ENCODE measurements at places on chromosomes 6 and 20. TPM values are rescaled to one million over a fixed set of nuclear protein-coding genes. Genes with fewer than 3 reads are reported as not detected.

Gene TFAP2C
- total RNA-seq, result 30.8 TPM

Gene CCN6
- total RNA-seq, result not detected

Gene TOX2
- 1.2 TPM for total RNA-seq

Gene CNBD2
- 3.7 TPM for total RNA-seq

Gene BMP2
- 3.5 TPM for total RNA-seq

Gene GUCA1A
- not detected for total RNA-seq

GRCh38 chr6:56916849-56917551, 37.9 kb upstream of the BEND6 start:
- no peak for ATAC-seq

GRCh38 chr6:143783077-143783476, 60.1 kb upstream of the LTV1 start:
- no peak for ATAC-seq

GRCh38 chr6:3285049-3285639, 26.4 kb downstream of the PSMG4 start:
- ATAC-seq, result no peak

GRCh38 chr20:13384132-13384531, 163.1 kb downstream of the ISM1 start:
- no peak for ATAC-seq

DNA sequence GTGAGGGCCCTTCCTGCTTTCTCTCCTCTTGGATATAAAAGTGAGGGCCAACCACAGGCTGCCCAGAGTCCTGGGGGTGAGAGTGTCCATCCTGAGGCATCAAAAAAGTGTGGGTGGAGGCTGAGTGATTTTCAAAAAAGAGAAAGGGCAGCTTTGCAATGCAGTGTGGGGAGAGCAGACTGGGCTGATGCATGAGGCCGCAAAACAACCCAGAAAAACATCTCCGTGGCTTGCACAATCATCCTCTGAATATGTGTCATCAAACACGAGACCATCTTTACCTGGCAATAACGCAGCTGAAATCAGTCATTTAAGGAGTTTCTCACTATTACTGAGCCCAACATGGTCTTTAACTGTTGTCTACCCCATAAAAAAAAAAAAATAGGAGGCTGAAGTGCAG, 191.2 kb upstream of the SOX4 start:
- ATAC-seq, result no peak

DNA sequence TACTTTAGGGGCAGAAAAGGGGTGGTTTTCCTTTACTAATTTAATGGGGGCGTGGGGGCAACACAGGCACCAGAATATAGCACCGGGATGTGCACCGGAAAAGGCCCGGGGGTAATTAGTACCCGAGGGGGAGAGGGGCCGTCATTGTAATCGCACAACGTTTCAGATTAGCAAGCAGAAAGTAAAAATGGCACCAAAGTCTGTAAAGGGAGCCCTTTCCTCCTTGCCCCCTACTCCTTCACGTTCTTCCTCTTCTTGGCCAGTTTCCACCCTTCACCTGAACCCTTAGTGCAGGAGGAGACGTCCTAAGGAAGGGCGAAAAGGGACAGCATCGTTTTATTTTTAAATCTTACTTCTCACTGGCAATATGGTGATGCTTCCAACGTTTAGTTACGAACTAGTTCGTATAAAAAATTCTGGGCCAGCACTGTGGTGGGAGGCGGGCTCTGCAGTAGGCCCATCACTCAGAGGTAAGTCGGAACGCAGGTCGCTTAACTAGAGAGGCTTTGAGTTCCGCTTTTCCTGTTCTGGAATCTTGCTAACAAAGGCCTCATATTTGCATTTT, 742 bp upstream of the CEP85L start:
- ATAC-seq, result no peak

DNA sequence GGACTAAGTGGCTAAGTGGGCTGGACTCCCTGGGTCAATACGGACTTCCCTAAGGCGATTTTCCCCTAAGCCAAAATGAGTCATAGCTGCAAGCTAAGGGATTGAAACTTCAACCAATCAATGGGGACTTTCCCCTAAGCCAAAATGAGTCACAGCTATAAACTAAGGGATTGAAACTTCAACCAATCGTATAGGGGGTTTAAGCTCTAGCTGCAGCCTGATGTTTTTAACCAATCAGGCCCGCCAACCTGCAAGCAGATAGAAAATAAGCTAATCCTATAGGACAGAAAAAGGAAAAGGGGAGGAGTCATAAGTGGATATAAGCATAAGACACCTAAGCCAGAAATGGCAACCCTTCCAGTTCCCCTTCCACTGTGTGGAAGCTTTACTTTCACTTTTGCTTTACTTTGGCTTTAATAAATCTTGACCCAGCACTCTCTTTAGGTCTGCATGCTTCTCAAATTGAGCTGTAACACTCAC, 655.0 kb upstream of the HS3ST5 start:
- no peak for ATAC-seq

DNA sequence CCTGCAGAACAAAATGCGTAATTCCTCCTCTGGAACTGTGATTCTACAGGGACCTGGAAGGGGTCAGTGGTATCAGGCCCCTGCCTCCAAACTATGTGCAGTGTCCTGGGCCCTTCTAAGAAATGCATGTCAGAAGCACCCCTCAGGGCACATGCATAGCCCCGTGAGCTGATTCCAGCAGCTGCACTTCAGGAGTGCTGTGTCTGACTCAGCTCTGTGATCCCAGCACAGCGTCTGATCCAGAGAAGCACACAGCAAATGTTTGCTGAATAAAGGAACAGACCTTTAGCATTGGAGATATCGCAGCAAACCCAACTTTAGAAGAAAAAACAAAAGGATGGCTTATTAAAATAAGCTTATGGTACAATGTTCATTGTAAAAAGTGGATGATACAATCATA, 15.8 kb upstream of the MAFB start:
- no peak for ATAC-seq

DNA sequence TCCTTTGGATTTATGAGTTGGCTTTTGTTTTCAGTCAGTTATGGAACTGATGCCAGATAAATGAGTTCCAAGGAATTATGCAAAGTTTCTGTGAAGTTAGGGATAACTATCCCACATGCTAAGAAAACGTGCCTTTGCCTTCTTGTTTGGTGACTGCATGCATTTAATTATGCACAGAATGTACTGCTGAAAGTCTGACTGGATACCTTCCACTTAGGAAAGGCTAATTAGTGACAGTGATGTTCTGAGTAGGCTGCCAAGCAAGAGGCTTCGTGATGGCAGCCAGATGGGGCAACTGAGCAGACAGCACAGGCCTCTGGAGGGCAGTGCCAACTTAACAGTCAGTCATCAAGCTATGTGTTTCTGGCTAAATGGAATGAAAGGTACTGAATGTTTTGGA, 289.9 kb downstream of the CD109 start:
- ATAC-seq, result no peak

- no peak for ATAC-seq
Observed at GRCh38 chr6:82506526-82506925, 142.9 kb downstream of the TPBG start.

DNA sequence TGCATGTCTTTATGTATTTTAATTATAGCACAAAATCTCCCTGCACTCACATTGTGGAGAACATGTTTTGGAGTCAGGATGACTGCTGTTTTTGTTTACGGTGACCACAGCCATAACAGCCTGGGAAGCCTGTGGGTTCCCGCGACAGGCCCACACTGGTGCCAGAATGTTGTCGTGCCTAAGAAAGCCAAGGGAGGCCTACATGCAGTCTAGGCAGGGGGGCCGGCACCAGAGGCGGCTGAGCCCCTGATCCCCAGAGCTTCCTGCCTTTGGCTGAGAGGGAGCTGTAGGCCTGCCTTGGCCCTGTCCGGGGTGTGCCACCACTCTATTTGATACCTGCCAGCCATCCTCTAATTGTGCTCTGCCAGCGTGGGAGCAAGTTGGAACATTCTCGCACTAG, 46.7 kb downstream of the TBC1D7 start:
- ATAC-seq, result no peak

DNA sequence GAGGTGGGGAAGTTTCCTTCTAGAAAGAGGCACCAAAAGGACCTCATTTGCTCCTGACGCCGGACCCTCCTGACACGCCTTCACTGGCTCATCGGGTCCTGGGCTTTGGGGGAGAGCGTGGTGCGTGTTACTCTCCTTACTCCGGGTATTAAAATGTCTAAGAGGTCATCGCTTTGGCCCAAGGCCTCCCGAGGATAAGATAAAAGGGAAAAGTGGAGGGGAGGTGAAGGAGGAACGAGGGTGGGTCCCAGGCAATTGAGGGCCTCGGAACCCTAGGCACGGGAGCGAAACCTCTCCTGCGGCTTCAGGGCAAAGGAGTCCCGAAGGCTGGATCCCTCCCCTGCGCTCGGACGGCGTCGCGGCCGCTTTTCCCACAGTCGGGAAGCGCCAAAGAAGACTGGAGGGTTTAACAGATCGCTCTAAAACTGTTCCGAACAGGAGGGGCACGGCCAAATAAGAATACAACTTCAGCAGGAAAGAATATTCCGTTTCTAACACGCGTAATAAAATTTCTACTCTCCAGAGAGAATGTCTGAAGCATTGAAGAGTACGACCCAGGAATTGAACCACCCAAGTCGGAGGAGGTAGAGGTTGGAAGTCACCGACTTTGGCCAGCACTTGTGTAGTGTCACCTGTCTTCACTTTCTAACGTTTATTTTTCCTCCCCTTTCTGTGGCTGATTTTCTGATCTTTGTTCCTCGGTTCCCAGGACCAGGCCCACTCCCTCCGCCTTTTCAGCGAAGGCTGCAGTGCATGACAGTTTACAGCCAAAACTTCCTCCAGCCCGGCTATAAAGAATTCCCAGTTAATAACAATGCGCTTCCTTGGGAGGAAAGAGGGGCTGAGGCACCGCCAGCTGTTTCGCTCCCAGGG, 2.1 kb upstream of the TBXT start:
- no peak for ATAC-seq

DNA sequence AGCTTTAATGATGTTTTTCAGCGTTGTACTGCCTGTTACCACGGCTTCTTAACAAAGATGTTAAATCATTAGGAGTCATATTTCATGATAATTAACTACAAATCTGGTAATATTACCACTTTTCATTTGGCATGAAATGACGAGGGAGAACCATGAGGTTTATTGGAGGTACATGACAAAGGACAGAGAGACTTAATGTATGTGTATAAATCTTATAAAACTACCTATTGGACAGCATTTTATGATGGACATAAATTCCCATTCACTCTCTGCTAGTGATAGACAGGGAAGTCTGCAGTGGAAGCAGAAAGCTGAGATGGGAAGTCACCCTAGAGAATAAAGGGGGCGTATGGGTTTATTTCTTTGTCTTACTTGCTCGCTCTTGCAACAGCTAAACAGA, 949.9 kb upstream of the FLRT3 start:
- ATAC-seq, result no peak

DNA sequence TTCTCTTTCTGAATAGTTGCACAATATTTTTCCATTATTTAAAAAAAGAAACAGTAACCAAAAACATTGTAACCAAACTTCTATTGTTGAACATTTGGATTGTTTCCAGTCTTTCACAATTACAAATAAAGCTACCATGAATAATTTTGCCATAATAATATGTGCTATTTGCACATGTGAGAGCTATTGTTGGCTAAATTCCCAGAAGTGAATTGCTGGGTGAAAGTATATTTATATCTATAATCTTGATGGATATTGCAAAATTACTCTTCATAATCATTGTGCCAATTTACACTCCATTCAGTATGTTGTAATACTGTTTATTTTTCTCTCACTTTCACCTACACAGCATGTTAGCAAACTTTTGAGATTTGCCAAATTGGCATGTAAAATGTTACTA, 36.6 kb upstream of the SLC22A16 start:
- no peak for ATAC-seq

DNA sequence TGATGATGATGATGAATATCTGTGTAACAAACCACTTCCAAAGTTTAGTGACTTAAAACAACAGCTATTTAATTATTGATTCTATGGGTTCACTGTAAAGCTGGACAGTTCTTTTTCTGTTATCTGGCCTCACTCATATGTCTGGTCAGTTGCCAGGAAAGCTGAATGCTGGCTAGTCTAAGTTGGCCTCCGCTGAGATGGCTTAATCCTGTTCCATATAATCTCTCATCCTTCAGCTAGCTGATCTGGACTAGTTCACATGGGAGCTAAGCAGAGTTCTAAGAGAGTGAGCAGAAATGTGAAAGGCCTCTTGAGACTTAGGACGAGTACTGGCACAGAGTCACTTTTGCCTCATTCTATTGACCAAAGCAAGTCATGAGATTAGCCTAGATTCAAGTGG, 334.7 kb upstream of the FLRT3 start:
- ATAC-seq, result no peak

DNA sequence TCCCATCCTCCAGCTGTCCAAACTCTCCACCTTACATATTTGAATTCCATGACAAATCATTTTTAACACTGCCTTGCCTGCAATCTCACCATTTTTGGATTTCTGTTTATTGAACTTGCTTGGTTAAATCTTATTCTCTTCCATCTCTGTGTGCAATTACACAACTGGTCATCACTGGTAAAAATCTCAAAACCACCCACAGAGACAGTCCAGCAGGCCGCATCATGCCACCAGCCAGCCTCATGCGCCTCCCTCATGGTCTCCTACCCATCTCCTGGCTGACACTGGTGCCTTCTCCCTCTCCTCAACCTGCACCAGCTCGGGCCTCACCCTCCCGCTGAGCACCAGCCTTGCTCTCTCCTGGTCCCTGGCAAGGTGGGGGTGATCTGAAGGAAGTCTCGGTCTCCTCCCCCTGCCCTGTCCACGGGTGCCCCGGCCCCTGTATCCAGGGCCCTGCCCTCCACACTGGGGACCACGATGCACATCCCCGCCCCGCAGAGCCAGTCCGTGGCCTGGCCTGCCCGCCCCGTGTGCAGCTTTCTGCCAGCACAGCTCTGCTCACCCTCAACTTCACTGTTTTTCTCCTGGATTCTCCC, 92.0 kb downstream of the THBS2 start:
- no peak for ATAC-seq

DNA sequence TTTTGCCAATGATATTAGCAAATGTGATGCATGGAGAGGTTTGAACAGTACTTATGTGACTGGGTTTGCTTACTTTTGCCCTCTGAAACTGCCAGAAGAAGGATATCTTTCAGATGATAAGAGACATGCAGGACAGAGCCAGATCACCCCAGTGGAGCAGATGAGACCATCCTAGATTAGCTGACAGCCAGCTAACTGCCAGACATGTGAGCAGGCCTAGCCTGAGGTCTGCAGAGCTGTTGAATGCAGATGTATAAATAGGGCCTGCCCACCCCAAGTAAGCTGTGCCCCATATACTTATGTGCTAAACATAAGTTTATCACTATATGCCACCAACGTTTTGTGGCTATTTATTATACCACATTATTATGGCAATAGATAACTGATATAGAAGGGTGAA, 5.9 kb downstream of the ZSCAN31 start:
- ATAC-seq, result no peak

GRCh38 chr20:13221673-13222318, 722 bp downstream of the ISM1 start:
- ATAC-seq, result peak; percentile 82

DNA sequence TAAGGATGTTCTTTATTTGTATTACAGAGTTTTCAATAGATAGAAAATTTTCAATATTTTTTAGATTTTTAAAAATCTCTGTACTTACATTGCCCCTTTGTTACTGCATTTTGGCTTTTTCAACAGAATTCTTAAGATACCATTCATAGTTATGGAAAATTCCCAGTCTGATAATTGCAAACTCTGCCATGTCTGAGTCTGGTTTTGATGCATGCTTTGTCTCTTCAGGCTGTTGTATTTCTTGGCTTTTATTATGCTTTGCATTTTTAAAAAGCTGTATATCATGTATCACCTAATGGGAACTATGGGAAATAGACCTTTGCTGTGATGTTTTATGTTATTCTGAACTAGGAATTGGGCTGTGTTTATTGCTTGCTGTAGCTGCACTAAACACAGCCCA, 898.9 kb upstream of the ADGRB3 start:
- ATAC-seq, result no peak

GRCh38 chr20:24981790-24982189, 10.8 kb downstream of the APMAP start:
- no peak for ATAC-seq

GRCh38 chr6:67361264-67361663, 1273.8 kb upstream of the ADGRB3 start:
- no peak for ATAC-seq

Measured in esophagus mucosa (tissue), 1 donor.